ENCODE measurements at places on chromosomes 6 and 20.

DNA sequence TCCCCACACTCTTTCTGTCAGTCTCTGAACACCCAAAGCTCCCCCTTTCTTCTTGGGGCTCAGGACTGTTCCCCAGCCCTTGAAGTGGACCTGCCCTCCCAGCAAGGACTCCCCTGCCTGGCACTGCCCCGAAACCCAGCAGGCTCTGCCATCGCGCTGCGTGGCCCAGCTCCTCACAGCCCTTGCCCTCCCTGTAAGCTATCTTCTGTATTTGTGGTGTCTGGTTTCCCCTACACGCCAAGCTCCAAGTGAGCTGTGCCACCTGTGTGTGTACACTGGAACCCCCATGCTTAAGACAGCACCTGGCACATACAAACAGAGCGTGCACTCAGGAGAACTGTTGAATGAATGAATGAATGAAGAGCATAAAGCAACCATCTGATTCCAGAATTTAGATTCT is 57.7 kb downstream of the TMEM242 start:
- DNase-seq, result no peak

GRCh38 chr6:21341910-21342309 is 251.6 kb upstream of the SOX4 start:
- no peak for DNase-seq

- DNase-seq, result no peak
Measured at GRCh38 chr20:31260326-31260932, 3.0 kb downstream of the DEFB115 start.

GRCh38 chr6:154868143-154868594 is 126.9 kb upstream of the TIAM2 start:
- DNase-seq, result no peak

GRCh38 chr6:118335325-118335816 is 212.7 kb upstream of the PLN start:
- DNase-seq, result no peak

DNA sequence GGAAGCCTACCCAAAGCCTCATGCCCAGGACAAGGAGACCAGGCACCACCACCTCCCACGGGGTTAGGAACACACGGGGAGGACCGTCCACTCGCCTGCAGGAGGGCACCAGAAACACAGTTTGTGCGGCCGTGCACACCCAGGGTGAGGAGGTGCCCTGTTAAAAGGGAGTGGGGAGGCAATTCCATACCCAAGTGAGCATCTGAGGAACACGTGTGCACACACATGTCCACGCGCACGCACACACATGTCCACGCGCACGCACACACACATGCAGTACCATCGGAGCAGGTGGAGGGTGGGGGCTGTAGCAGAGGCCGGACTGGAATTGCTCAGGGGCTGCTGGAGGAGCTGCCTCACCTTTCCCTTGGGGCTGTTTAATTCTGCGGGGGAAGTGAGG is 259.4 kb downstream of the TAF4 start:
- DNase-seq, result no peak

DNA sequence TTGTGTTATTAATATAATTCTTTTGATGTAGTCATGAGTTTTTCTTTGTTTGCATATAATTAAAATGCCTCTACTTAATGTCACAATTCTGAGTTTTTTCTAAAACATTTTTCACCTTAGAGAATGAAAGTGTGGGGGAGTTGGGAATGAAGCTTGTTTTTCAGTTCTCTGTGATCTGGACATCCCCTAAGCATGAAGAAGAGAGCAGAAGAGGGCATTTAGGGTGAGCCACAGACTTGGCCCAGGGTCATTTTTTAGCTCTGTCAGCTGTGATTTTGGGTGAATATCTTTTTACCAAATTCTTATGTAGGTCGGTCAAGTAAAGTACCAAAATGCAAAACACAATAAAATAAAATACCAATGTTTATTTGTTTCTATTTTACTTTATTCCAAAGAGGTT is 3.9 kb downstream of the OTOR start:
- no peak for DNase-seq

- DNase-seq, result no peak
Measured at GRCh38 chr6:133170602-133171001, 70.6 kb upstream of the EYA4 start.

- peak; percentile 18 for DNase-seq
Measured at GRCh38 chr6:36724514-36725390, 27.1 kb downstream of the RAB44 start.

- no peak for DNase-seq
Measured at GRCh38 chr6:123439371-123439770, 197.4 kb downstream of the TRDN start.

DNA sequence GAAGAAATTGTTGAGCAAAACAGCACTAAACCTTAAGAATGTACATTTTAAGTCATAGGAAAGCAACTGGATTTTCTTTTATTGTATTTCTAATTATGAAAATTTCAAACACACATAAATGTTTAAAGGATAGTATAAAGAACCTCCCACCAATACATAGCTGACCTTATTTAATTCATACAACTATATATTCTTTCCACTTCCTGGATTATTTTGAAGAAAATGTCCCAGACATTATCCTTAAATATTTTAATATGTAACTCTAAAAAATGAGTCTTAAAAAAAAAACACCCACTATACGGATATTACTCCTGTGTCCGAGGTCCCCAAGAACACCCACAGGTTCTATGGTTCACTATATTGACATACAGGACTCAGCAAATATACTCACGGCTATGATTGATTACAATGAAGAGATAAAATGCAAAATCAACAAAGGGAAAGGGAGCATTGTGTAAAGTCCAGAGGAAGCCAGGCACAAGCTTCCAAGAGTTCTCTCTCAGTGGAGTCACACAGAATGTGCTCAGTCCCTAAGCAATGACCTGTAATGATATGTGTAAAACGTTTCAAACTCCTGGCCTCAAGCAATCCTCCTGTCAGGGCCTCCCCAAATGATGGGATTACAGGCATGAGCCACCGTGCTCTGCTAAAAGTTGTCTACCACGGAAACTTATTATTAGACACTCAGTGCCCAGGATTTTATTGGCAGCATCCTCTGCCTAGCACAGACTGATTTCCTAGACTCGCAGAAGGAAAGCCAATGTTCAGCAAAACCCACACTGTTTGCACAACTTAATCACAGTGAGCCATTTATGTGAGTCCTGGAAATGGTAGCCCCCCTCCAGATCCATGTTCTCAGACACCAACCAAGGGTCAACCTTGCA is 23.2 kb downstream of the GLYATL3 start:
- no peak for DNase-seq

- no peak for DNase-seq
Measured at GRCh38 chr6:133855276-133855990, 33.5 kb upstream of the TCF21 start.

- no peak for DNase-seq
Measured at GRCh38 chr20:51500936-51501335, 41.6 kb downstream of the NFATC2 start.

DNA sequence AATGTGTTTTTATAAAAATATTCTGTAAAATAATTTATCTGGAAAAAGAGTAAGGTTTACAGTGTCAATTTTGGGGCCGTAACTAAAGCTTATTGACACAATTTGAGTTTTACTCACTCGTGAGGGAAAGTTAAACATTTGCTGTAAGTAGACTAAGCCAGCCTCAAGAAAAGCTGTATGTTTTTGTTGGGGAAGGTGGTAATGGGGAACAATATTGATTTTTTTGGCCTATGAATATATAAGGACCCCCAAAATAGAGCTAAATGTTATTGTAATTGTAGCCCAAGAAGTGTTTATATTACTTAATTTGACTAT is 1.4 kb downstream of the SENP6 start:
- no peak for DNase-seq

DNA sequence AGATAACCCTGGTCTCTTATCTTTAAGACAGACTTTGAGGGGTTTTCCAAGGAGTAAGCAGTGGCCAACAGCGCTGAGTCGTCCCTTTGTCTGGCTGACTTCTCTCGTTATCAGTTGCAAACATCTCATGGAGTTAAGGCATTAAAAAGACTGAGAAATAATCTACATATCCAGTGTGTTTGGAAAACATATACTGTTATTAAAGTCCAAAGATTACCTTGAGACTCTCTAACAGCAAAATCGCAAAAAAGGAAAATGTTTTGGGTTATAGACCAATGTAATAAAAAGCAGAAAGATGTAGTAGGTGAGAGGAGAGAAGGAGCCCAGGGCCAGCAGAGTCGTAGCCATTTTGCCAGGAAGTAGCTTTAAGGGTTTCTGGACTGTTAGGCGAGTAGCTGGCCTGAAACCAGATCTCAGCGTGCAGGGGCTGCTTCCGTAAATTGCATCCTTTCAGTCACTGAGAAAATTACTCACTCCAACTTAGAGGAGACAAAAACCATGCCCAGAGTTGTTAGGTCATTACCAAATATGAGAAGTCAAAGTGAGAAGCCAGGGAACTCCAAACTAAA is 24.6 kb downstream of the MYLK4 start:
- DNase-seq, result no peak

GRCh38 chr6:26445934-26446667 is 5.8 kb downstream of the BTN3A3 start:
- DNase-seq, result no peak

GRCh38 chr6:112225691-112226090 is 28.7 kb downstream of the LAMA4 start:
- DNase-seq, result no peak

- DNase-seq, result no peak
Measured at GRCh38 chr20:45358282-45359068, 4.5 kb upstream of the SYS1 start.

DNA sequence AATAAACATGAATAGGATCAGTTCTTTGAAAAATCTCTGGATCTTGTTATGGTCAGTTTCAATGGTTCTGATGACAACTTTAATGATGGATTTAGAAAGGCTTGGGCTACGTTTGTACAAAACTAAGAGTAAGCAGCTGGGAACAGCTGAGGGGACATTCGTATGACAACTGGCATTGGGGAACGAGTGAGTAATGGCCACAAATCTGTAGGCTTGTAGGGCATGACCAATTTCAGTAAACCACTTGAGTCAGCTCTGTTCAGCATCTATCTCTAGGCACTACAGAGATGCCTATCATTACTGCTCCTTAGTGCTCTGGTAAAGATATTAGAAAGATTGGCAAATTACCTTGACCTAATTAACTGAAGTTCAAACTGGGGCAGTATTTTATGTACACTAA is 1375.6 kb downstream of the EPHA7 start:
- no peak for DNase-seq

DNA sequence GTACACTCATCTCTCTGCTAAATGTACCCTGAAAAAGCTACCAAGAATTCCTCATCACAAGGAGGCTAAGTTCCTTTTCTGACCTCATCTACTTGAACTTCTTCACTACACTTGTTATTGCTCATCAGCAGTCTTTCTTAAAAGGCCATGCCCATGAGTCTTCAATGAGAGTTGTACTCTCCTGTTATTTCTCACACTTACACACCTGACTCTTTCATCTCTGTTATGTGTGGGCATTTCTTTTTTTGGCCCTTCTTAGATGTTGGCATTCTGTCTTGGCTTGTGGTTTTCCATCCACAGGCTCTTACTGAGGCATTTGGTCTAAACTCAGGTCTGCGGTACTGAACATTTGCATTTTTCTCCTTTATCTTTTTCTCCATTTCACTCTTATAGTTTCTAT is 10.7 kb upstream of the SLC17A1 start:
- DNase-seq, result no peak

GRCh38 chr6:55874316-55874715 is 1.1 kb downstream of the BMP5 start:
- no peak for DNase-seq

- DNase-seq, result no peak
Measured at GRCh38 chr6:23307516-23307915, 738.1 kb downstream of the HDGFL1 start.
